ENCODE measurements at places on chromosomes 1 and 21.

GRCh38 chr1:38818175-38818976, 41.2 kb downstream of the RRAGC start:
- no peak overlapping the region for H3K27ac ChIP-seq
- peaks cover 12% of the 10 kb centered on the region for H3K27me3 ChIP-seq
- no peaks in the 10 kb centered on the region for H3K4me1 ChIP-seq
- H3K36me3 ChIP-seq, result no peaks in the 10 kb centered on the region

DNA sequence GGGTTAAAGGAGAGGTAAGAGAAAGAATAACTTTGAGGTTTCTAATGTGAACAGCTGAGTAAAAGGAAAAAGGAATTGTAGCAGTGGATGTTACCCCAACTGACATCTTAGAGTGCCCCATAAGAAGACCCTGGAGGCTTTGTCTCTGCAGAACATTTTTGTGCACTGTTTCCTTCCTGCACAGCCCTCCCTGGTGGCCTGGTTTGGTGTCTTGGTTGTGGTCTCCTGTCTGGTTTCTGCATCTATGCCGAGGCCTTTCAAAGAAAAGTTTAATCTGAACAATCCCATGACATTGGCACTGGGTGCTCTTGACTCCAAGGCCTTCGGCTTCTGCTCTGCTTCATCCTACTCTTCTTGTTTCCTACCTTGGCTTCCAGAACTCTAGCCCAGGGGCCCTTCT, 57.8 kb downstream of the RHOU start:
- H3K4me3 ChIP-seq, result no peak overlapping the region
- no peaks in the 10 kb centered on the region for H3K36me3 ChIP-seq
- no peak overlapping the region for H3K27ac ChIP-seq
- no peaks in the 10 kb centered on the region for H3K27me3 ChIP-seq
- no peak for DNase-seq

- H3K27me3 ChIP-seq, result no peaks in the 10 kb centered on the region
- peak overlapping the region; percentile 59 for H3K4me3 ChIP-seq
Measured at GRCh38 chr1:7680955-7681268, 90.2 kb upstream of the VAMP3 start.

DNA sequence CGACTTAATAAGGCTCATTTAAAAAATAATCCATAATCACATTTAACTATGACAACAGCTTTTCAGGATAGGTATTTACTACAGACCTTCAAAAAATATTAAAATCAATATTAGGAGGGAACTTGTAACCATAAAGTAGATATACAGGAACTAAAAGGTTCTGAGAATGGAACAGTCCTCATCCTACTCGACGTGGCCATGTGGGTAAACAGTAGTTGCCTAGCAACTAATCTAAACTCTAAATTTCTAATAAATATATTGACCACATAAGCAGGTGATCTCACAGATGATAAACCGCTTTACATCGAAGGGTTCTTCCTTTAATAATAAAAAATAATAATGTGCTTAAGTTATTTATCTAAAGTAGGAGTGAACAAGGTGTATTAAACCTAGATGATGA, 7.9 kb downstream of the AKT3 start:
- H3K27ac ChIP-seq, result no peak overlapping the region
- no peak overlapping the region for H3K4me3 ChIP-seq
- H3K36me3 ChIP-seq, result no peaks in the 10 kb centered on the region
- H3K27me3 ChIP-seq, result no peaks in the 10 kb centered on the region
- H3K4me1 ChIP-seq, result no peaks in the 10 kb centered on the region

- peaks cover 5% of the 10 kb centered on the region for H3K27me3 ChIP-seq
- no peak overlapping the region for H3K4me3 ChIP-seq
- no peak for DNase-seq
- no peaks in the 10 kb centered on the region for H3K36me3 ChIP-seq
- no peak overlapping the region for H3K27ac ChIP-seq
- H3K4me1 ChIP-seq, result no peaks in the 10 kb centered on the region
Measured at GRCh38 chr1:50112193-50112592, 3.5 kb downstream of the ELAVL4 start.

DNA sequence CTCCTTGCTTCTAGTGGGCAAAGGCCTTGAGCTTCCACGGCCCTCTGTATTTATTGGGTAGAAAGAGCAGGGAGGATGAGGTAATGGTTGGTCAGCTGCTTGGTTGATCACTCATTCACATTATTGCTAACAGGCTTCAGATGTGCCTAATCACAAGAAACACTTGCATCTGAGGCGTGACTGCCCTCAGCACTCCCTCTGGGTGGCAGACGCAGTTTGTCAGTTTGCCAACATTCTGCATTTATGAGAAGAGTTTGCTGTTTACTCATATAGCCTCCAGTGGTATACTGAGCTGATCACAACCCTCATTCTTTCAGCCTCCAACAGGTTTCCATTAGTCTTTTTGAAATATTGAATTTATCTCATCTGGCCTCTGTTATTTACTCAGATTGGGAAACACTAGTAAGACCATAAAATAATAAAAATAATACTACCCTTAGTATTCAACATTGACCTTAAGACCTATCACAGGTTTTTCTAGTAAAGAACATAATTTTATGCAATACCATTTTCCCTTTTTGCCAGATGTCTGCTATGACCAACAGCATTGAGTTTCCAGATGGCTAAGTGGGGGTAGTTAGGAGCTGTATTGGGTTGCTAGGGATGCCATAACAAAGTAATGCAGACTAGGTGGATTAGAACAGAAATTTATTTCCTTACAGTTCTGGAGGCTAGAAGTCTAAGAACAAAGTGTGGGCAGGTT, 53.3 kb downstream of the PTGFR start:
- no peak overlapping the region for H3K27ac ChIP-seq
- H3K27me3 ChIP-seq, result no peaks in the 10 kb centered on the region
- H3K4me1 ChIP-seq, result no peaks in the 10 kb centered on the region
- no peak for DNase-seq

- no peaks in the 10 kb centered on the region for H3K4me1 ChIP-seq
- H3K36me3 ChIP-seq, result no peaks in the 10 kb centered on the region
- no peaks in the 10 kb centered on the region for H3K27me3 ChIP-seq
Measured at GRCh38 chr1:43042127-43042526, 83.5 kb upstream of the SLC2A1 start.

- no peak overlapping the region for H3K4me3 ChIP-seq
- H3K4me1 ChIP-seq, result no peaks in the 10 kb centered on the region
- H3K27me3 ChIP-seq, result no peaks in the 10 kb centered on the region
Measured at GRCh38 chr1:204697893-204698292, 12.4 kb upstream of the LRRN2 start.

- H3K4me1 ChIP-seq, result no peaks in the 10 kb centered on the region
- no peak overlapping the region for H3K4me3 ChIP-seq
- H3K27ac ChIP-seq, result no peak overlapping the region
- DNase-seq, result no peak
- no peaks in the 10 kb centered on the region for H3K27me3 ChIP-seq
- no peaks in the 10 kb centered on the region for H3K36me3 ChIP-seq
Measured at GRCh38 chr1:232880354-232880753, 70.1 kb upstream of the NTPCR start.

DNA sequence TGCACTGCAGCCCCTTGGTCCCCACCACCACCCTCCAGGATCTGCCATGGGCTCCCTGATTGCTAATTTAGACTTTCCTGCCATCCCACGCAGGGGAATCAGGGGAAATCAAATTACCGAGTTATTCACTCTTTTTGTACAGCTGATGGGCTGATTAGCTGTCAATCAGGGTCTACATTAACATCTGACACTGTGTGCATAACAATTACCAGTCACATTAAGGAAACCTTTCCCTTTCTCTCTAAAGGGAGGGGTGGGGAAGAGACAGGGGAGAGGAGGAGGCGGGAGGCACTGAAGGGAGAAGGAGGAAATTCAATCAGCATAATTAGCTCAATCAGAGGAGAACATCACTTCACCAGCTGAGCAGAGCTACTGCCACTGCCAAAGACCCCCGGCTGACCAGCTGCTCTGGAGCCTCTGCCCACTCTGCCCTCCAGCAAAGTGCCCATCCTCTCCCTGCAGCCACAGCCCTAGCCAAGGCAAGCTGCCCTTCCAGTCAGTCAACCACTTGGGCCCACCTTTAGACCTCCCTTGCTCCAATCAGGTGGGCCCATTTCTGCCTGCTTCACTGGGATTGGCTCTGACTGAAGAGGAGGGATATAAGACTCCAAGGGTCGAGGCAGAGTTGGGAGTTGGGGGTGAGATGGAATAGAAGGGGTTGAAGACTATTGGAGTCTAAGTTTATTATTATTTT, 199.3 kb upstream of the ZC3H12A start:
- H3K4me3 ChIP-seq, result no peak overlapping the region
- H3K27me3 ChIP-seq, result no peaks in the 10 kb centered on the region
- DNase-seq, result no peak
- no peaks in the 10 kb centered on the region for H3K4me1 ChIP-seq
- no peaks in the 10 kb centered on the region for H3K36me3 ChIP-seq

DNA sequence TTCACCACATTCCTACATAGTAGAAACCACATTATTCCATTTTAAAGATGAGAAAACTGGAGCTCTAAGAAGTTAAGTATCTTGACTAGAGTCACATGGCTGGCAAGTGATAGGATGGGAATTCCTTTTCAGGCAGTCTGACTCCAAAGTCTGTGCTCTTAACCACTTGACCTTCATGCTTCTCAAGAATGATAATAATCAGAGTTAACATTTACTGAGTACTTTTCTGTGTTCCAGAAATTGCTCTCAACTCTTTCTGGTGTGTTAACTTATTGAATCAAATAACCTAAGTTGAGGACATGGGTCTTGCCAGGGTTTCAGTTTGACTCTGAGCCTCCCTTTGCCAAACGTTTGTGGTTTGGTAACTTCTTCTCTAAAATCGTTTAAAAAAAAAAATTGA, 169.4 kb downstream of the RASAL2 start:
- H3K27me3 ChIP-seq, result no peaks in the 10 kb centered on the region
- H3K4me1 ChIP-seq, result no peaks in the 10 kb centered on the region
- H3K36me3 ChIP-seq, result no peaks in the 10 kb centered on the region
- H3K4me3 ChIP-seq, result no peak overlapping the region
- H3K27ac ChIP-seq, result no peak overlapping the region

GRCh38 chr1:78334114-78334513, 156.7 kb upstream of the PTGFR start:
- no peak overlapping the region for H3K4me3 ChIP-seq
- no peak for DNase-seq
- no peaks in the 10 kb centered on the region for H3K4me1 ChIP-seq
- no peaks in the 10 kb centered on the region for H3K36me3 ChIP-seq
- H3K27me3 ChIP-seq, result no peaks in the 10 kb centered on the region

- H3K4me1 ChIP-seq, result no peaks in the 10 kb centered on the region
- H3K27ac ChIP-seq, result no peak overlapping the region
- no peak overlapping the region for H3K4me3 ChIP-seq
- no peaks in the 10 kb centered on the region for H3K36me3 ChIP-seq
- DNase-seq, result no peak
Measured at GRCh38 chr1:218357211-218357892, 12.2 kb downstream of the TGFB2 start.

DNA sequence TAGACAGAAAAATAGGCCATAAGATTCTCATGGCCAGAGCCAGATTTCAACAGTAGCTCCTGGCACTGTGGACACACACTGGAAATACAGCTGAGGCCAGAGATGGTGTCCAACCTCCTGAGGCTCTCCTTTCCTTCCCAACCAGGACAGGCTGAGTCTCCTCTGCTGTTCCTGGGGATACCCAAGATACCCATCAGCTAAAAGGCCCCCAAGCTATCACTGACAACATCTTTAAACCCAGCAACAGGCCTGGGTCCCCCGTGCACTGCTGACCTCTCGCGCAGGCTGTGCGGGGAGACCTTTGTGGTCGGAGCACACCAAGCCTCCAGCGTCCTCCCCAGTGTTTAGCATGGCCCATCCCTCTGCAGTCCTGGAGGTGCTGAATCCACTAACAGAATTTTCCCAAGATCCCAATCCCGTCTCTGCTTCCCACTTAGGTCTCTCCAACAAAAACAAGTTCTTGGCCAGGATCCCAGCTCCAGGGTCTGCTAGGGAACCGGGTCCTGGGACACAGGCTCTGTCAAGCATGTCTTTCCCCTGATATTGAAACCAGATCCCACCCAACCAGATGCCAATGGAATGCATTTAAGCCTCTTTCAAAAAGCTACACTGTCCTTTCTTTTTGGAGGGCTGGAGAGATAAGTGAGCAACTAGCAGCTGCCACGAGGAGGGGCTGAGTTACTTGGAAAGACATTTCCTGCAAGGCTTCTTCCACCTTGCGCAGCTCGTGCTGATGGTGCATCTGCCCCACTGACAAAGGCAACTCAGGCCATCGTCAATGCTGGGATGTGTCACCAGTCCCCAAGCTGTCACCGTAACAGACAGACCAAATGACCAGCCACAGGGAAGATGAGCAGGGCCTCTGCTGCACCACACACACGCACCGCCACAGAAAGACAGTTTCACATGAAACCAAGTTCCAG, 73.2 kb downstream of the BCAR3 start:
- no peak for DNase-seq
- H3K36me3 ChIP-seq, result no peaks in the 10 kb centered on the region
- no peak overlapping the region for H3K4me3 ChIP-seq
- no peaks in the 10 kb centered on the region for H3K4me1 ChIP-seq

DNA sequence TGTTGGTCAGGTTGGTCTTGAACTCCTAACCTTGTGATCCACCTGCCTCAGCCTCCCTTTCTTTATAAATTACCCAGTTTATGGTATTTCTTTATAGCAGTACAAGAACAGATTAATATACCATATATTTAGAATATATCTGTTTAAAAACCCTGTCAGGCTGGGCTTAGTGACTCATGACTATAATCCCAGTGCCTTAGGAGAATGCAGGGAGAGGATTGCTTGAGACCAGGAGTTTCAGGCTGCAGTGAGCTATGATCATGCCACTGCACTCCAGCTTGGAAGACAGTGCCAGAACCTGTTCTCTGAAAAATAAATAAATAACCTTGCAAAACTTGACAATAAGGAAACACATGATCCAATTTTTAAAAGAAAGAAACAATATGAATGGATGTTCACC, 43.9 kb downstream of the ZNF684 start:
- DNase-seq, result no peak
- H3K36me3 ChIP-seq, result no peaks in the 10 kb centered on the region
- H3K4me3 ChIP-seq, result no peak overlapping the region
- H3K4me1 ChIP-seq, result no peaks in the 10 kb centered on the region
- no peak overlapping the region for H3K27ac ChIP-seq

GRCh38 chr1:240201931-240202330, 110.2 kb downstream of the FMN2 start:
- H3K36me3 ChIP-seq, result no peaks in the 10 kb centered on the region
- DNase-seq, result no peak
- H3K4me1 ChIP-seq, result no peaks in the 10 kb centered on the region
- no peaks in the 10 kb centered on the region for H3K27me3 ChIP-seq

DNA sequence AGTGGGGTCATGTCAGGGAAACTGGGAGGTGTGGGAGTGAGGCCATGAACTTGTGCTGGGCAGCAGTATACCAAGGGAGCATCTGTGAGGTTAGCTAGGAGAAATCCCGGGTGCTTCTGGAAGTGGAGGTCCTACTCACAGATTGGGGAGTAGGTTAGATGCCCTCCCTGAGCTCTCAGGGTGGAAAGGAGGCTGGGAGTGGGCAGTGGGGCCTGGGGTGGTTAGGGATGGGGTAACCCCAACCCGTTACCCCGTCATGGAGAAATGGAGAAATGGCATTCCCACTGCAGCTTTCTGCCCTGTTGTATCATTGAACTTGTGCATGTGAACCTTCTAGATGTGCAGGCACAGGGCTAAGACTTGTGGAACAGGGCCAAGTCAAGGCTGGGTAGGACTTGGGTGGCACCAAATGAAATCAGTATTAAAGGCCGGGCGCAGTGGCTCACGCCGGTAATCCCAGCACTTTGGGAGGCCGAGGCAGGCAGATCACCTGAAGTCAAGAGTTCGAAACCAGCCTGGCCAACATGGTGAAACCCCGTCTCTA, 27.2 kb downstream of the EXOC8 start:
- no peaks in the 10 kb centered on the region for H3K27me3 ChIP-seq
- no peak overlapping the region for H3K27ac ChIP-seq
- DNase-seq, result no peak
- H3K4me3 ChIP-seq, result no peak overlapping the region
- no peaks in the 10 kb centered on the region for H3K36me3 ChIP-seq
- no peaks in the 10 kb centered on the region for H3K4me1 ChIP-seq
